ENCODE measurements at places on chromosomes 7 and 10.
A peak's percentile ranks its signal among the peaks of the same experiment; 100 is the strongest.

DNA sequence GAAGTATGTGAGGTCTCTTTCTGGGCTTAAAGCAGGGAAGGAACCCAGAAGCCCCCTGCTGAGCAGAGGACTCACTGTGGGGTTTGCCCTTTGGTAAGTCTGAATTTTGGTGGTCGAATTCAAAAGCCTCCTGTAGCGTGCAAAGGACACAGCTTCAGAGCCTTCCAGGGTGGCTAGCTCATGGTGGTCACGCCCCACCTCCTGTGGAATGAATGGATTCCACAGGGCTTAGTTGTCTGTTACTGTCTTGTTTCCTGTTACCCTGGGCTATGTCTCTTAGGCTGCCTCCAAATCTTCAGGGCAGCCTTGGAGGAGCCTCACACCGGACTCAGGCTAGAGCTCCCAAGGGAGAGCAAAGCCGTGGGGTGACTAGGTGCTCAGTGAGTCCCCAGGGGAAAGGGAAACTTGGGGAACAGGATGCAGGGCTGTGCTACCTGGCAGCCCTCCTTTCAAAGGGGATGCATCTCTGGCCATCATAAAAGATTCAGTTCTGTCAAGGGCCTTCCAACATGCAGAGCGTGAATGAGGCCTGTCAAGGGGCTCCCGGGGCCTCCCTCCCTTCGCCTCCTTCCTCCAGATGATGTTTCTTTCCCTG, 211.7 kb downstream of the CCSER2 start:
- DNase-seq = no peak

DNA sequence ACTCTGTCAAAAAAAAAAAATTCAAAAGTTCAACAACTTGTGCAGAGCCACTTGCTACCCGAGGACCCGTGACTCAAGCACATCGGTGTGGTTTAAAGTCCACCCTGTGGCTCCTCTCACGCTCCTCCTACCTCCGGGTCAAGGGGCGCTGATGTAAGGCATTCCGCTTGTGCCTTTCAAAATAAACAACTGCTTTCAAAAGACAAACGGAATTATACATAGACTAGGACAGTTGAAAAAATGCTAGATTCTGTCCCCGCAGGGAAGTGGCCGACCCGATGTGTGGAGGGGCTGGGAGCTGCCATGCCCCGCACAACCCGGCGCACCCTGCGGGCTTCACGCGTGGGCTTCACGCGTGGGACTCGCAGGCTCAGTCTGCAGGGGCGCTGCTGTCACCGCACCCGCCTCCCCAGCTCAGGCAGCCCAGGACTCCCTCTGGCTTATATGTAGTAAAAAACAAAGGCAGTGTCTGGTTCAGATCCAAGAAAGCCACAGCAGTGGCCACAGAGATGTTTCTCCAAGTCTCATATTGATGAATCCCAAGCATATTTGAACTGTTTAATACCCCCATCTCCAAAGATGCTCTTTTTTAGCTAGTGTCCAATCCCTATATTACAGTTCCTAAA, 239.7 kb upstream of the INHBA start:
- DNase-seq = no peak

GRCh38 chr7:95845007-95845406, 72.7 kb downstream of the DYNC1I1 start:
- DNase-seq = no peak

- DNase-seq = no peak
Measured at GRCh38 chr10:57925045-57925444, 342.6 kb downstream of the IPMK start.

DNA sequence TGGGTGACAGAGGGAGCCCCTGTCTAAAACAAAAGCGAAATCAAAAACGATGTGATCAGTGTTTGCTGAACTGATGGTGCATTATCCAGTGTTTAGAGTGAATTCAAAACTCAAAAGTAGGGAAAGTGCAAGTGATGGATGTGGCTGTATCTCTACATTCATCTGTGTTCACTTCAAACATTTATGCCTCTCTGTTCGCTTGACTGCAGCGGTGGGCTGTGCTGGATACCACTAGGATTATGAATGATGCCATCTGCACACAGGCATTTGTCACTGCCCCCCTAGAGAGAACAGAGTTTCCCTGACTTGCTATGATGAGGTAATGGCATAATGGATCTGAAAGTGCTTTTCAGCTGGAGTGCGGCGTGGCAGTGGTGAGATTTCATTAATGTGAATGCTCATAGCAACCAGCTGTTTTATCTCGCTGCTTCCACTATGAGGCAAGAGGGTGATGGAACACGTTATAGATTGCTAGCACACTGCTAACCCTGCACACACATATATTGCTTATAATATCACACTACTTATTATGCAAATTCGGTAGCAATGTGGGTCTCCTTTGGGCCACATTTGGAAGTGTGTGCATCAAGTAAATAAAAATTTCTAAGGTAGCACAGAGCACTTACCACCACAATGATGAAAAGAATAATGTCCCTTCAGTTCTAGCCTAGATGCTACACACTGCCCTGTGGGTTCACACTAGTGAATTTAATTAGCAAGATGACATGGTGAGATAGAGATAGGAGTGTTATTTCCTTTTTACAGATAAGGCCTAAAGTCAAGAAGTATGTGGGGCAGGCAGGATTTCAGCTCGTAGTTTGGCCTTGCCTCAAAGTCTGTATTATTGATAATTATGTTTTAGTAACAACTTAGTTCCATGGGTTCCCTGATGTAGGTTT, 164.7 kb downstream of the CAMK1D start:
- no peak for DNase-seq

DNA sequence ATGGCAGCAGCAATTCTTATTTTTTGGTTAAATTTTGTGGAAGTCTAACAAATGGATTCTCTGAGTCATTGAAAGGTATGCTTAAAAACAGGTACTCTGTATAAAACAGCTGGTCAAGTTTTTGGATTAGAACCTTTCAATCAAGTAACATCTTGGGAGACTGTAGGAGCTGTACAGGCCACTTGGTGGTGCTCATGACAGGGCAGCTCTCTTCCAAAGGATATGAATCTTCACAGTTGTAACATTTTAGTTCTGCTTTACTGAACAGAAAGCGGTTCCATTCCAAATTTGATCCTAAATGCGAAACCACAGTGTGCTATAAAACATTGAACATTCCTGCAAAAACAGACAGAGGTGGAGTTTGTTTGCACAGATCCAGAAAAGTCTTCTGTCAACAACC, 44.5 kb upstream of the AGR3 start:
- peak; percentile 78 for DNase-seq

GRCh38 chr7:17302575-17303142, 4.2 kb downstream of the AHR start:
- DNase-seq = peak; percentile 51

- DNase-seq = no peak
Measured at GRCh38 chr7:29976266-29976665, 13.3 kb downstream of the SCRN1 start.

DNA sequence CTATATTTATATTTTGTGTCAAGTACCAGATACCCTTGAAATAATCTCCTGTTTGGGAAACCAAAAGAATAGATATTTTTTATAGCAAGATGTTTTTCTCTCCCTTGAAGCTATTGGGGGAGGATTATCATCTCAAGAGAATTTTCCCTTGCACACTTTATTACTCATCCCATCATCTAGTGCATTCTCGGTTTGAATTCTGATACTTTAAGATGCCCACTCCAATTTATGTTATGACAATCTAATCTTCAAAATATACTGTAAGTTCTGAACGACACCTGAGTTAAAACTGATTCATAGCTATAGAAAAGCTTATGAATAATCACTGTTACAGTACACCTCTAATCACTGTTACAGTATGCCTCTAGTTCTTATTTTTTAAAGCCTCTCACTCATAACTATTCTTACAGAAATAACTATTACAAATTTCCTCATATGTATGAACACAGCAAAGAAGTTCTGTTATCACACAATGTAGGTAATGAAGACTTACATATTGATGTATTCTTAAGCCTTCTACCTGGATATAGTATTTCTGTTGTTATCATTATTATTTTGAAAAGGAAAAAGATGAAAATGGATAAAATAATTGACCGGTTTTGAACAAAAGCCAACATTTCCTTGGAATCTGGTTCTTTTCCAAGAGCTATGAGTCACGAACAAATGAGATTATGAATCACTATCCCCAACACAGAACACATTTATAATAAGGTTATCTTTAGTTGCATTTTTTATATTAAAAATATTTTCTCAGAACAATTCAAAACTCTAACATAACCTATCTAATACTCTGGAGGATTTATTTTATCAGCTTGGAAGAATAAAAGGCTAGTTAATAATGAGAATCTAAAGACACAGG, 72.3 kb upstream of the FAM13C start:
- no peak for DNase-seq

GRCh38 chr7:37259319-37259821, 189.3 kb downstream of the ELMO1 start:
- DNase-seq = peak; percentile 24

- no peak for DNase-seq
Measured at GRCh38 chr7:142793156-142793555, 22.4 kb downstream of the PRSS2 start.

DNA sequence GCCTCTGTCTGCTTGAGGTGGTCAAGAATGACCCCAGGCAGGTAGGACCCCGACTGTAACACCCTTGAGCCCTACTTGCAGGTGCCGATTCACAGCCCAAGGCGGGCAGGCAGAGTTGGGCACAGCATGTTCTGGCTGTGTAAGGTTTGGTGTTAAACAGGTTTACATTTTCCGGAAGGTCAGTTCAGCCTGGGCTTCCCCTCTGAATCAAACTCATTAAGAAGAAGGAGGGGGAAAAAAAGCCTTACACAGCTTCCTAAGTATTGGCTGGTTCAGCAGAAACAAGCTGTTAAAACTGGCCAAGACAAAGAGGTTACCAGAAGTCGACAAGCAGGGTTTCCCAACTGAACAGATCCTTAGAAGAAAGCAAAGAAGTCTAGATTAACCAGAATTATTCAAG, 132.7 kb downstream of the PRPF18 start:
- no peak for DNase-seq

DNA sequence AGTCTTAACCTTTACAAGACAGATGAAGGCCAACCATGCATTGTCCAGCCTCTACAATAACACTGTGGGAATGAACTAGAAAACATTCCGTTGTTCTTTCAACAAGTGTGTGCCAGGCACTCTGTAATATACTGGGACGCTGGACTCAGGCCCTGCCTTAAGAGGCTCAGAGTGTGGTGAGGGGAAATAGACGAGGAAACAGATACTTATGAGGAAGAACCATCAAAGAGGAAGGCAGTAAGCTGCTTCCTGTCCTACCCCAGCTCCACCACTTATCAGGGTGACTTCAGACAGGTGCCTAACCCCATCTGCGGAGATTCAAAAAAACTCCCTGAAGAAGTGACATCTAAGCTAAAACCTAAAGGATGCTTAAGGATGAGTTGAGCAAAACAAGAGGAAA, 8.9 kb upstream of the TRIM8 start:
- DNase-seq = peak; percentile 54

GRCh38 chr10:132264306-132264950, 43.3 kb downstream of the STK32C start:
- no peak for DNase-seq

DNA sequence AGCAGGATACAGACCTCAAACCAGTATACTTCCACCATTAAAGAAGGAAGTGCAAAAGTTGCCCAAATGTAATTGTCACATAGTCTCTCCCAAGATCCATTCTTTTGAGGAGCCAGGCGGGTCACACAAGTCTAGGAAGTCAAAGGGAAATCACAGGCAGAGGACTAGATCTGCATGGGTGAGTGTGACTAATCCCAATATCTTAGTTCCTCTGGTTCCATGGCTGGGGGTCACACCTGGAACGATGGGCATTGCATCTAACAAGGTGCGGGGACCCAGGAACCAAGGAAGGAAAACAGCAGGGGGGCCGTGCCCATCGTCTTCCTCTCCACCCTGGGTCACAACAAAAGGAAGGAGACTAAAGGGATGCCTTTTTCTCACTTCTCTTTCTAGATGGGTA, 1138.8 kb downstream of the XPNPEP1 start:
- no peak for DNase-seq

- DNase-seq = no peak
Measured at GRCh38 chr7:30303312-30304039, 19.1 kb downstream of the ZNRF2 start.

- DNase-seq = no peak
Measured at GRCh38 chr7:10239695-10240345, 733.9 kb upstream of the PHF14 start.

DNA sequence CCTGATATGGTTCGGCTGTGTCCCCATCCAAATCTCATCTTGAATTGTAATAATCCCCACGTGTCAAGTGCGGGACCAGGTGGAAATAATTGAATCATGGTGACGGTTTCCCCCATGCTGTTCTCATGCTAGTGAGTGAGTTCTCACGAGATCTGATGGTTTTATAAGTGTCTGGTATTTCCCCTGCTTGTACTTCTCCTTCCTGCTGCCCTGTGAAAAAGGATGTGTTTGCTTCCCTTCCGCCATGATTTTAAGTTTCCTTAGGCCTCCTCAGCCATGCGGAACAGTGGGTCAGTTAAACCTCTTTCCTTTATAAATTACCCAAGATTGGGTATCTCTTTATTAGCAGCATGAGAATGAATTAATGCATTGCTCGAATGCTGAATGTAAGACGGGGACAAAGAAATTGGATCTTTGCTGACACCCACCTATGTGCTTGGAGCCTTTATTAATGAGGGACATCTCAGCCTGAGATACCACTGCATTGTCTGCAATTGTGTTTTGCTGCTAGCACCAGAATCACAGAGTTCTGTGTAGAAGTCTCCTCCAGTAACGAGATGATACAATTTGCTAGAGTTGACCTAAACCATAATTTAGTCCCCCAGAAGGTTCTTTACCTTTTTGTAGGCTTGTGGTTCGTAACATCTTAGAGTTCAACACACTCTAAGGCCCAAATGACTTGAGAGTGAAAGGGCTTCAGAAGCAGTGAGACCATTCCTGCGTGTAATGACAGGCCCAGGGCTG, 28.6 kb downstream of the SLC35B4 start:
- no peak for DNase-seq

GRCh38 chr7:51127618-51127904, 189.0 kb downstream of the COBL start:
- no peak for DNase-seq

GRCh38 chr10:99661377-99661763, 2.1 kb downstream of the ENTPD7 start:
- no peak for DNase-seq

DNA sequence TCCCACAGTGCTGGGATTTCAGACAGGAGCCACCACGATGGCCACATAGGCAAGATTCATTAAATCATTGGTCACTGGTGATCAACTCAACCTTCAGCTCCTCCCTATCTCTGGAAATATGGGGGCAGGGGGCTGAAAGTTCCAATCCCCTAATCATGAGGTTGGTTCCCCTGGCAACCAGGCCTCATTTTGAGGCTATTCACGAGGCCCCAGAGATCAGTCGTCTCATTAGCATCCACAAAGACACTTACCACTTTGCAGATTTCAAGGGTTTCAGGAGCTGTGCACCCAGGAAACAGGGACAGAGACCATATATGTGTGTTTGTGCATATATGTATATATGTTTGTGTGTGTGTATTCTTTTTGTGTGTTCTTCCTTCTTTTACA, 7.7 kb upstream of the GUSB start:
- no peak for DNase-seq

DNA sequence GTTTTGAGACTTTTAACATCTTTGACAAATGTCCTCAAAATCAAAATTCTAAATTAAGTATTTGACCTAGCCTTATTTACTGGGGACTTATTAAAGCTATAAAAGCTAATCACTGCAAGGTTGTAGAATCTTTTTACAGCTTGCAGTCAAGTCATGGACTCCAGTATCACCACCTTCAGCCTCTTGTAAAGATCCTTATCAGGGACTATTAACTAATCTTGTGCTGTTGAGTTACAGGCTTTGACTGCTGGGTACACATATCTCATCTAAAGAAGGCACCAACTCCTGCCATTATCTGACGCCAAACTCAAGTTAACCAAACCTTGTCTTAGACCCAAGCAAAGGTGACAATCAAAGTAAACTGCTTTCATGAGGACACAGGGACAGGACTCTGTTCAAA, 621.0 kb upstream of the IGFBP3 start:
- no peak for DNase-seq

GRCh38 chr10:129033340-129033739, 433.7 kb upstream of the MGMT start:
- no peak for DNase-seq
